Stimulated activated CD8-positive, alpha-beta memory T cell treated with anti-CD3 and anti-CD28 coated beads, Interleukin-7, amount 100 ng/mL, for 4 hours (primary cell): ENCODE measurements at places on chromosomes 11 and 22.

- DNase-seq = no peak
These were observed 10.4 kb upstream of the WNT11 start for GRCh38 chr11:76216536-76217325.

GRCh38 chr11:121082670-121083069 lies 18.4 kb upstream of the TECTA start:
- no peak for DNase-seq

GRCh38 chr22:22084089-22084711 lies 101.6 kb upstream of the TOP3B start:
- DNase-seq = no peak

- no peak for DNase-seq
These were observed 734 bp downstream of the ACR start for GRCh38 chr22:50738649-50739227.

DNA sequence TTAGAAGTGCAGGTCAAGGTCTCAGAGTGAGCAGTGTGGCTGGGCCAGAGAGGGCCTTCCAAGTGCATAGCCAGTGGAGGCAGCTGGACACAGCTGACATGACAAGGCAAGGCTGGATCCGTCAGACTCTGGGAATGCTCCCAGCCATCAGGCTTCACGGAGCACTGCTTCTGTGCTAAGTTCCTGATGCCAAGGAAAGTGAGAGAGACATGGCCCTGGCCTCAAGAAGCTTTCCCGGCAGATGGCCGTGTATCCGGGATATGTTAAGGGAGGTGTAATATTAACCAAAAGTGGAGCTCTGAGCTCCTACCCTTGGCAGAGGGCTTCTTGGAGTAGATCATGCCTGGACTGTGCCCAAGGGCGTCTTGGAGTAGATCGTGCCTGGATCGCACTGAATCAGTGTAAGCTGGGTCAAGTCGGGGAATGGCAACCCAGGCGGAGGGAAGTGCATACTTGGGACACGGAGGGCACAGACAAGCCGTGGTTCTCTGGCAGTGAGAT lies 7.4 kb upstream of the EFCAB6 start:
- DNase-seq = no peak

DNA sequence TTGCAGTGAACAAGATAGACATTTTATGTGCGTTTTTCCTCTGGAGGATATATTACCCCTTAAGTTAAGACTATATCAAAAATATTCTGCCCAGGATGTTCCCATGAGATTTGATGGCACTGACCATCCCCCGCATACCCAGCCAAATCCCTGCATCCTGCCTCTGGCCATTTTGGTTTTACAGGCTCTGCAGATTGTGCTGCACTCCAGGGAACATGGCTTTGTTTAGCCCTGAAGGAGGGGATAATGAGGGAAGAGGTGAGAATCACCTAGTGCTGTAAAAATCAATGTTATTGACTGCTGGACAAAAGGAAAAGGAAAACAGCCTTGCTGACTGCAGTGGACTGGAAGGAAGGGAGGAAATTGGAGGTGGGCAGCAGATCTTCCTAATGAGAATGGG lies 717.4 kb downstream of the DLG2 start:
- no peak for DNase-seq

GRCh38 chr11:64225608-64226506 lies at the start of the genes NUDT22 and TRPT1:
Gene NUDT22 (plus strand): TSS chr11:64226274. CDS start chr11:64226653, 379 bp downstream.
Gene TRPT1 (minus strand): TSS chr11:64226186. CDS start chr11:64225860, 326 bp downstream.
- peak; percentile 82 for DNase-seq

DNA sequence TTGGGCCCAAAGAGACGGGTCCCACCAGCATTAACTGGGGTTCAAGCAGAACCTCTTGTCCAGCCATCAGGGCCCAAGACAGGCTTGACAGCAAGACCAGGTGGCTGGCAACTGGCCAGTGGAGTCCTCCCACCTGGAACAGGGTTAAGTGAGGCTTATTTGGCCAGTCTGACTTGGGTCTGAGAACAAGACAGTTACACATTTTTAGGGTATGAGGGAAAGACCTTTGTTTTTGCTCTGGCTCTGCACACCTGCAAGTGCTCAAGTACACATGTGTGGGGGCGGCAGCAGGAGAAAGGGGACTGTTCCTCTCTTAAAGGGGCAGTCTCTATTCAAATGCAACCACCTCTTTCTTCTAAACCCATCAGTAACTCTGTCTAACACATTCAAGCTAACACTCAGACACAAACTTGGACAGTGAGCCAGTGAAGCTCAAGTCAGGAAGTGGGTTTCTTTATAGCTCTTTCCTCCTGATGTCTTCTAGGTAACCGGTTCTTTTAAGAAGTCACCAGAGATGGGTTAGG lies 116.2 kb downstream of the ETS1 start:
- DNase-seq = no peak

- DNase-seq = no peak
These were observed 32.9 kb downstream of the CDON start for GRCh38 chr11:126029805-126030204.

GRCh38 chr11:36601155-36601554 lies 3.1 kb upstream of the RAG2 start:
- DNase-seq = no peak

- no peak for DNase-seq
These were observed 104.6 kb upstream of the SORL1-AS1 start for GRCh38 chr11:121557348-121557747.

- DNase-seq = no peak
These were observed 34.4 kb downstream of the IGF2 start for GRCh38 chr11:2104524-2105440.

DNA sequence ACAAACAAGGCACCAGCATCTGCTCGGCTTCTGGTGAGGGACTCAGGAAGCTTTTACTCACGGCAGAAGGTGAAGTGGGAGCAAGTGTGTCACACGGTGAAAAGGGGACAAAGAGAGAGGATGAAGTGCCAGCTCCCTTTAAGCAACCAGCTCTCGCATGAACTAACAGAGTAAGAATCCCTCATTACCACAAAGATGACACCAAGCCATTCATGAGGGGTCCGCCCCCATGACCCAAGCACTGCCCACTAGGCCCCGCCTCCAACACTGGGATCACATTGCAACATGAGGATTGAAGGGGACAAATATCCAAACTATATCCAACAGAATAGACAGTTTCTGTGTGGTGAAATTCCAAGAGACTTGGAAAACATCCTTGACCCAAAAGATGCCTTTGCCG lies 198.2 kb upstream of the POU2AF2 start:
- no peak for DNase-seq

DNA sequence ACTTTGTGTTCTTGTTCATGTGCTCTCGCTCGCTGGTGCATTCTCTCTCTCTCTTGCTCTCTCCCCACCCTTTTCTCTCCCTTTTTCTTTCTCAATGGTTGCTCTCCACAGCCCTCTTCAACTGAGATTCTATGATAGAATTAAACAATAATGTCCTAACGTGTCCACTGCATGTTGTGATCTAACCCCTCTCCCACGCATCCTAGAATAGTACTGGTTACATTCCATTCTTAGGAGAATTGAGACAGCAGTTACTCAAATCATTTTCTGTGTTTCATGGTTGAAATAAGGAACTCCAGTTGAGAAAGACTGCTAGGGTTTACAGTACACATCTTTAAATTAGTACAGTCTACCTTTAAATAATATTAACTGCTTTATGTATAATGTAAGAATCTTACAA lies 318.1 kb upstream of the PITPNB start:
- no peak for DNase-seq

- DNase-seq = no peak
These were observed 1.5 kb downstream of the EHD1 start for GRCh38 chr11:64876835-64877341.

DNA sequence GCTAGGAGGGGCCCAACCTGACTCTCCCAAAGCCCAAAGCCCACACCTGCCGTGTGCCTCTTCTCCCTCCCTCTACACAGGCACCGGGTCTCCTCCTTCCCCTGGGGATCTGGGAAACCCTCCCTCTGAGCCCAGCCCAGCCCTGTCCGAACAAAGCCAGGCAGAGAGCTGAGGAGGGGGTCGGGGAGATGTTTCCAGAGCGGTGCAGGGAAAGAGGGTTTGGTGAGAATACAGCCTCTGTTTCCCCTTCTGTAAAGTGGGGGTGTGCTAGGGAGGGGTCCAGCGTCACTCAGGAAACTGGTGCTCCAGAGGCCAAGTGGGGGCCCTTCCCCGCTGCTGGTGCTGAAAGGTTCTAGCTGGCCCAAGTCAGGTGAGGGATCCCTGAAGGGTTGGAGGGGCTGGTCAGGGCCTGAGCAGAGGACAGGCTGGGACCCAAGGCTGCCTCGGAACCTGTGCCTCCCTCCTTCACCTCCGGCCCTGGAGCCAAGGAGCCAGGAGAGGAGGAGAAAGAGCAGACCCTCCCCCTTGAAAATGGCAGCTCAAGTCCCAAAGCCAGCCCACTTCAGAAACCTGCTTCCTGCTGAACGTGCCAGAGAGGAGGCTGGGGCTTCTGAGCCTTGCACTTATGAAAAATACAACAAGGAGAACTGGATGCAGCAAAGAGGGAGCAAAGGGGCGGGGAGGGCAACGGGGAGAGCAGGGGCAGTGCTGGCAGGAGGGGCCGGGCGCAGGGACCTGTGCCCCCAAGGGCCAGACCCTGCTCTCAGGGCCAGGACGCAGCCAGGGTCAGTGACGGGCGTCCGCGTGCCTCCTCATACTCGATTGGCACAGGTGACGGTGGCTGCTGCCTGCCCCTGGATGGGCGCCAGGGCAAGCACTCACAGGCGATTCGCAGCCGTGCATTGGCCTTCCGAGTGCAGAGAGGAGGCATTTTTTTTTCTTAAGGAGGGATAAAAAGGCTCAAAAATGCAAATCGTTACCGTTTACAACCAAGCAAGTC lies 43.2 kb downstream of the MACROD1 start:
- no peak for DNase-seq

DNA sequence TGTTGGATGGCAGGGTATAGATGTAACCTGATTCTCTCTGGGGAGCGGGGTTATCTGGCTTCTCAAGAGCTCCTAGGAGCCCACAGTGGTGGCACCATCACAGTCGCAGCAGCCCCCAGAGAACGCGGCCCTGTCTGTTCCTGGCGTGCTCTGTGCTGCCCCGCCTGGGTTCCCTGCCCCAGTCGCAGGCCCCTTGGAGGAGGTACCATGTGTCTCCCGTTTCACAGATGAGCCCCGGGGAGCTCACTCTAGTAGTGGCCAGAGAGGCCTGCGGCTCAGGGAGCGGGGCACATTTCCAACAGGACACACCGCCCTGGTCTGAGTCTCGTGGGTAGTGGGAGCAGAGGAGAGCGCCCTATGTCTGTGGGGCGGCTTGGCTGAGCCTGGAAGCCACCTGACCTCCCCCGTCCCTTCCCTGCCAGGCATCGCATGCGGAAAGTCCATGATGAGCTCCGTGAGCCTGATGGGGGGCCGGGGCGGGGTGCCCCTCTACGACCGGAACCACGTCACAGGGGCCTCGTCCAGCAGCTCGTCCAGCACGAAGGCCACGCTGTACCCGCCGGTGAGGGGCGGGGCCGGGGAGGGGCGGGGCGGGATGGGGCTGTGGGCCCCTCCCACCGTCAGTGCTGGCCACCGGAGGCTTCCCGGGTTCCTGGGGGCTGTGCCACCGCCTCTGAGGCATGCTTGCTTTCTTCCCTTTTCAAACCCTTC lies 21.0 kb upstream of the PPP6R3 start:
- no peak for DNase-seq

DNA sequence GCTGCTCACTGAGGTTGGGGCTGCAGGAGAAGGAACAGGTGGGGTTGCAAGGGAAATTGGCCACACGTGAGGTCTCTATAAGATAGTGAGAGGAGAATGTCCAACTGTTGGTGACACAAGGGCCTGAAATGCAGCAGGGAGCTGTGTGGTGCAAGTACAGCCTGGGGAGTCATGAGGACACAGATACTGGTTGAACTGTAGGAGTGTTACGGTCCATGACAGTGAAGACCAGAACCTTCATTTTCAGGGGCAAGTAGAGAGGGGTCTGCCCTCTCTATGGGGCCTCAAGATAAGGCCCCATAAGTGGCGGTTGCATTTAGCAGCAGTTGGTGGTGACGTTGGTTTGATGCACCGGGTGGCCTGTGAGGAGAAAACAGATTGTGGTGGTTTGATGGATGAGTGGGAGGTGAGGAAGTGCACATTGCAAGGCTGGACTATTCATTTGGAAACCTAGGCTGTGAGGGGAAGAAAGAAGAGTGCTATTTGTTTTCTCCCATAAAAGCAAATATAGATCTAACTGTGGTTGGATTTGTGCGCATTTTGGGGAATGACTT lies 39.4 kb downstream of the MICAL2 start:
- no peak for DNase-seq

DNA sequence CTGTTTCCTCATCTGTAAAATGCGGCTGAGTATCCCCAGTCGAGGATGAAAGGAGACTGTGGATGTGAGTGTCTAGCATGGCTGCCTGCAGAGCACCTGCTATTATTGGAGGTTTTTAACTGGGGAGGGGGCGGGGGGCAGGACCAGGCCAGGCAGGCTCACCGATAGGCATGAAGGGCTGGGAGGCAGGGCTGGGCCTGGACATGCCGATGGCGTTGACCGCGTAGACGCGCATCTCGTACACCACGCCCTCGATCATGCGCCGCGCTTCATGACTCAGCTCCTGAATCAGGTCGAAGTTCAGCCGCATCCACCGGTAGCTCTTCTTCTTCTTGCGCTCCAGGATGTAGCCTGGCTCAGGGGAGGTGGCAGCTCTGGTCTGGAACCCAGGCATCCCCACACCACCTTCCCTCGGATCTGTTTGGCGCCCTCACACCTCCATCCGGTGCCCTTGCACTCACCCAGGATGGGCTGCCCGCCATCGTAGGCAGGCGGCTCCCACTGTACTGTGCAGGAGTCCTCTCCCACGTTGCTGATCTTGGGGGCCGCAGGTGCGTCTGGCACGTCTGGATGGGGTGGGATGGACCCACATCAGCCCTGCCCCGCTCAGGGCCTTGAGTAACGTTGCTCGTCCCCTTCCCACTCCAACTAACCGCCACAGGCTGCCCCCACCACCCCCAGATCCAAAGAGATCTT lies 15.1 kb downstream of the MYBPC3 start:
- no peak for DNase-seq

DNA sequence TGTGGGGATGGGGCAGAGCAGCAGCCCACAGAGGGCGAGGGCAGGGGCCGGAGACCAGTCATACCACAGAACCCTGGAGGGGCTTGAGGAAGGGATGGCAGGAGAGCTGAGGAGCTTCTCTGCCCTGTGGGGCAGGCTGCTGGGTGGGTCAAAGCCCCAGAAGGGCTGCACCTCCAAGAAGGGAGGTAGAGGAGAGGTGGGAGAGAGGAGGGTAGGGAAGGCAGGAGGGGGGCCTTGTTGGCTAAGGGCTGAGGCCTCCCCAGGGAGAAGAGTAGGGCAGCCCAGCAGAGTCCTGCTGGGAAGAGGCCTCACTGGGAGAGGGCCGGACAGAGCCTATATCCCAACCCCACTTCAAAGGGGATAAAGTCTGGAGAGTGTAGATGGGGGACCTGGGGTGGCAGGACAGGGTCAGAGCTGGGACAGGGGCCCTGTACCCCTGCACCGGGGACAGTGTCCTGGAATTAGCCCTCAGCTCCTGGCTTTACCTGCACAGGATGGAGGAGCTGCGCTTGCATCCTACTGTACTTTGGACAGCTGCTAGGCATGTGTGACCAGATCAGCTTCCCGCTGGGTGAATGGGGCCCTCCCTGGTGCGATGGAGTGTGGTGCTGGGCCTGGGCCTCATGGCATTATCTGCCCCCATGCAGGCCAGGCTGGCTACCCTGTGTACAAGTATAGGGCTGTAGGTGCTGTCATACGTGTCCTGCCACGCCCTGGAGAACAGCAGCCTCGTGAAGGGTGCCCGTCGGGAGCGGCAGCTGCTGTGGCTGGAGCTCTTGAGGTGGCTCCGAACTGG lies 7.3 kb downstream of the DGCR6L start:
- no peak for DNase-seq

GRCh38 chr11:72777755-72778278 lies 16.0 kb downstream of the STARD10 start:
- no peak for DNase-seq
